ENCODE measurements at places on chromosomes 5 and 9.

GRCh38 chr9:16883586-16883985 is 13.1 kb upstream of the BNC2 start:
- DNase-seq, result no peak
- H3K27ac ChIP-seq, result no peak overlapping the region
- H3K4me1 ChIP-seq, result peaks cover 5% of the 10 kb centered on the region
- H3K27me3 ChIP-seq, result no peaks in the 10 kb centered on the region
- H3K36me3 ChIP-seq, result no peaks in the 10 kb centered on the region
- no peak overlapping the region for H3K4me3 ChIP-seq

- no peak for DNase-seq
- no peaks in the 10 kb centered on the region for H3K36me3 ChIP-seq
- H3K27me3 ChIP-seq, result peaks cover 4% of the 10 kb centered on the region
- no peak overlapping the region for H3K4me3 ChIP-seq
- H3K27ac ChIP-seq, result no peak overlapping the region
- H3K4me1 ChIP-seq, result no peaks in the 10 kb centered on the region
These were observed 350.5 kb downstream of the ADGRV1 start for GRCh38 chr5:90909101-90909503.

GRCh38 chr5:142445266-142445665 is 120.4 kb upstream of the SPRY4 start:
- peaks cover 23% of the 10 kb centered on the region for H3K27me3 ChIP-seq
- no peak overlapping the region for H3K4me3 ChIP-seq
- no peaks in the 10 kb centered on the region for H3K36me3 ChIP-seq

DNA sequence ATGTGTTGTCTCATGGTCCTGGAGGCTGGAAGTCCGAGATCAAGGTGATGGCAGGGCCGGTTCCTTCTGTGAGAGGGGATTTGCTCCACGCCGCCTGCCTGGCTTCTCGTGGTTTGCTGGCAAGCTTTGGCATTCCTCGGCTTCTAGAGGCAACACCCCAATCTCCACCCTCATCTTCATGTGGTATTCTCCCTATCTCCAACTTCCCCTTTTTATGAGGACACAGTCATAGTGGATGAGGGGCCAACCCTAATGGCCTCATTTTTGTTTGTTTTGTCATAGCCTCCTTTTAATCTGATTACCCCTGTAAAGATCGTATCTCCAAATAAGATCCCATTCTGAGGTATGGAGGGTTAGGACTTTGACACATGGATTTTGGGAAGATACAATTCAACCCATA is 41.7 kb upstream of the CLK4 start:
- H3K36me3 ChIP-seq, result no peaks in the 10 kb centered on the region
- H3K4me1 ChIP-seq, result no peaks in the 10 kb centered on the region
- DNase-seq, result no peak
- no peak overlapping the region for H3K27ac ChIP-seq

GRCh38 chr5:158032246-158032645 is 173.3 kb upstream of the CLINT1 start:
- no peak overlapping the region for H3K4me3 ChIP-seq
- peaks cover 6% of the 10 kb centered on the region for H3K27me3 ChIP-seq
- H3K27ac ChIP-seq, result no peak overlapping the region
- H3K4me1 ChIP-seq, result no peaks in the 10 kb centered on the region
- H3K36me3 ChIP-seq, result no peaks in the 10 kb centered on the region

DNA sequence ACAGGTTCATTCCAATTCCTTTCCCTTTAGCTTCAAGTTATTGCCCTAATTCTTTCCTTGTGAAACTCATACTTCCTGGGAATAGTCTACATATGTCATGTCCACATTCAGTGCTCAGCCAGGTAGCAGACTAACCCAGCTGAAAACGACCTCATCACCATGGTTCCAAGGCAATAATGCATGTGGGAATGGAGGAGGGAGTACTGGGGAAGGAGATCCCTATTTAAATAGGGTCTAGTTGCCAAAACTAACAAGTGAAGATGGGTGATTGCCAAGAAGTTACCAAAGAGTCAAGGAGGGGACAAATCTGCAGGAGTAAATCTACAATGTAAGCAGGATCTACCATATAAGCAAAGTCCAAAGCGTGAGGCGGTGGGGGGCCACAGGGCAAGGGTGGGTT is 47.3 kb upstream of the MCTP1 start:
- H3K4me1 ChIP-seq, result no peaks in the 10 kb centered on the region
- DNase-seq, result no peak
- no peak overlapping the region for H3K27ac ChIP-seq
- no peaks in the 10 kb centered on the region for H3K36me3 ChIP-seq
- H3K27me3 ChIP-seq, result no peaks in the 10 kb centered on the region
- H3K4me3 ChIP-seq, result no peak overlapping the region

- no peak for DNase-seq
- H3K36me3 ChIP-seq, result no peaks in the 10 kb centered on the region
- no peak overlapping the region for H3K4me3 ChIP-seq
- H3K27ac ChIP-seq, result no peak overlapping the region
- no peaks in the 10 kb centered on the region for H3K4me1 ChIP-seq
These were observed 146.9 kb upstream of the TLX3 start for GRCh38 chr5:171162165-171162564.

- no peak overlapping the region for H3K27ac ChIP-seq
- H3K36me3 ChIP-seq, result no peaks in the 10 kb centered on the region
- DNase-seq, result no peak
- H3K4me1 ChIP-seq, result no peaks in the 10 kb centered on the region
These were observed 85.9 kb downstream of the CACNA1B start for GRCh38 chr9:137963525-137963924.

DNA sequence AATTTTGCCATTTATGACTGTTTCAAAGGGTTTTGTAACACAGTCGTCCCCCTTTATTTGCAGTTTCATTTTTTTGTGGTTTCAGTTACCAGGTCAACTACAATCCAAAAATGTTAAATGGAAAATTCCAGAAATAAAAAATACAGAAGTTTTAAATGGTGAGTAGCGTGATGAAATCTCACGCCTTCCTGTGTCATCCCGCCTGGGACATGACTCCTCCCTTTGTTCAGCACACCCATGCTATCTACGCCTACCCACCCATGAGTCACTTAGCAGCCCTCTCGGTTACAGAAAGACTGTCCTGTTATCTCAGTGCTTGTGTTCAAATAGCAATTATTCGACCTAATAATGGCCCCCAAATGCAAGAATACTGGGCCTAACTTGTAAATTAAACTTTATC is 765.3 kb upstream of the ADAMTS16 start:
- H3K27me3 ChIP-seq, result no peaks in the 10 kb centered on the region
- H3K4me3 ChIP-seq, result no peak overlapping the region
- H3K4me1 ChIP-seq, result no peaks in the 10 kb centered on the region
- DNase-seq, result no peak
- no peak overlapping the region for H3K27ac ChIP-seq

- no peaks in the 10 kb centered on the region for H3K36me3 ChIP-seq
- no peak for DNase-seq
- no peak overlapping the region for H3K4me3 ChIP-seq
- H3K27ac ChIP-seq, result no peak overlapping the region
- H3K4me1 ChIP-seq, result peaks cover 9% of the 10 kb centered on the region
These were observed 185.1 kb downstream of the FSTL4 start for GRCh38 chr5:133427121-133427777.

- no peaks in the 10 kb centered on the region for H3K27me3 ChIP-seq
- no peaks in the 10 kb centered on the region for H3K36me3 ChIP-seq
- no peak overlapping the region for H3K27ac ChIP-seq
These were observed 367.7 kb upstream of the PRR16 start for GRCh38 chr5:120096413-120096812.

DNA sequence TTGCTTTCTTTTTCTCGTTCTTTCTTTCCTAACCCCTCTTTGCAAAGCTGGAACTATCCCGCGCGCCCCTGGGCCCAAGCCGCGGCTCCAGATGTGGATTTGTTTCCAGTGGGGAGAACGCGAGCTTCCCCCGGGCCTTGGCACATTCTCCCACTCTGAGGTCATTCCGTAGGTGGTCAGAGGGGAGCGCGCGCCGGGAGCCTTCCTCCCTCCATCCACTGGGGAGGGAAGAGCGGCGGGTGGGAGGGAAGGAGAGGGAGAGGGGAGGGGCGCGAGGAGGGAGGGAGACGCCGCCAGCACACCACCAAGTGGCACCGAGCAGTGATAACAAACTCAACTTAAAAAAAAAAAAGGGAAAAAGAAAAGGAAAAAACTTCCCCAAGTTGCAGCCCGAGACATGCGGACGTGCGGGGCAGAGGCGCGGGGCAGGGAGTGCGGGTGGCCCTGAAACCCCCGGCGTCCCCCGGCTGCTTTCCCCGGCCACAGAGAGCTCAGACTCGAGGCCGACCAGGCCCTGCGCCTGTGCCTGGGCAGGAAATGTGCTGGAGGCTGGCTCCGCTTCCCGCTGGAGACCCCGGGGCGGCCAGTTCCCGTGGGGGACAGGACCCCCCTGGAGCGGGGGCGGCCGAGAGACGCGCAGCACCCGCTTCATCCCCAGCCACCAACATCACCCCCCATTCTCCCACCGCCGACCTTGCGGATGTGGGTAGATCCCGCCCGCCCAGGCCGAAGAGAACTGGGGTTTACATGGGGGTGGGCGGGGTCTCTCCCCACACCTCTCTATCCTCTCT is 3.1 kb downstream of the IER5L start:
- peaks cover 32% of the 10 kb centered on the region for H3K4me1 ChIP-seq
- H3K4me3 ChIP-seq, result peak overlapping the region; percentile 82
- H3K27ac ChIP-seq, result peak overlapping the region; percentile 88
- DNase-seq, result peak; percentile 68

GRCh38 chr5:39495227-39495626 is 70.4 kb upstream of the DAB2 start:
- H3K36me3 ChIP-seq, result no peaks in the 10 kb centered on the region
- H3K4me3 ChIP-seq, result no peak overlapping the region
- peaks cover 10% of the 10 kb centered on the region for H3K27me3 ChIP-seq
- no peaks in the 10 kb centered on the region for H3K4me1 ChIP-seq
- no peak overlapping the region for H3K27ac ChIP-seq

GRCh38 chr5:74126294-74126693 is 500.3 kb downstream of the ARHGEF28 start:
- H3K36me3 ChIP-seq, result no peaks in the 10 kb centered on the region
- H3K4me3 ChIP-seq, result no peak overlapping the region
- H3K27ac ChIP-seq, result no peak overlapping the region
- DNase-seq, result no peak

DNA sequence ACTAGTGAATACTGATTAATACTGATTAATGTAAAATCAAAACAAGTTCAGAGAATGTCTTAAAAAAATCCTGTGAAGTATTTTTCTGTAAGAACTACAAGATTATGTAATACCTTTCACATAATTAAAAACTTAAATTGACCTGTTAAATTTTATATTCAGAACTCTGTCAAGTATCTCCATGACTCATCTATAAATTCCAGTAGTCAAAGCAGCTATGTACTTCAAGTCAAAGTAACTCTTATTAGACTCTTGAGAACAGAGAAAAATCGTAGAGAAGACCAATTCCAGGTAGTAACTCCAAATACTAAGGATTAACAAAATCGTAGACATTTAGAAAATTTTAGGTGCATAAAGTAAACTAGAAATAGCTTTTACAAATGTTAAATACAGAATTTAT is 77.1 kb downstream of the HOMER1 start:
- no peaks in the 10 kb centered on the region for H3K4me1 ChIP-seq
- H3K27me3 ChIP-seq, result no peaks in the 10 kb centered on the region
- no peaks in the 10 kb centered on the region for H3K36me3 ChIP-seq
- no peak overlapping the region for H3K27ac ChIP-seq

GRCh38 chr9:120441426-120442307 is 138.3 kb downstream of the CDK5RAP2 start:
- no peak overlapping the region for H3K4me3 ChIP-seq
- no peak for DNase-seq
- no peak overlapping the region for H3K27ac ChIP-seq
- peaks cover 51% of the 10 kb centered on the region for H3K36me3 ChIP-seq
- peaks cover 29% of the 10 kb centered on the region for H3K4me1 ChIP-seq

GRCh38 chr5:20559845-20560244 is 571.8 kb upstream of the CDH18 start:
- H3K27ac ChIP-seq, result no peak overlapping the region
- no peak for DNase-seq
- no peaks in the 10 kb centered on the region for H3K4me1 ChIP-seq
- H3K4me3 ChIP-seq, result no peak overlapping the region
- no peaks in the 10 kb centered on the region for H3K27me3 ChIP-seq

DNA sequence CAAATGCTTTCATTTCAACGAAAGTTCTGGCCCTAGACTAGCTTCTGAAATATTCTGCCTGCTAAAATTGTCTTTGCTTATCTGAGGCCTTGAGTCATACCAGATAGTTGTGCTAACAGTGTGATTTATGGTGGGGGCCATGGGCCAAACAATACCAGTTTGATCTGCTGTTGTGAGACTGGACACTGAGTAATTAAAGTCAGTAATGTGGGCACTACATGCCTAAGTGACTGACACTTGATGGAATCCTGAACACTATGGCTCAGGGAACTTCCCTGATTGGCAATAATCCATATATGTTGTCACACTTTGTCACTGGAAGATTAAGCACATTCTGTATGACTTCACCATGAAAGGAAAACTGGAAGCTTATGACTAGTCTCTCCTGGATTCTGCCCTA is 127.6 kb upstream of the CYLC2 start:
- H3K27ac ChIP-seq, result no peak overlapping the region
- no peaks in the 10 kb centered on the region for H3K4me1 ChIP-seq
- H3K4me3 ChIP-seq, result no peak overlapping the region
- H3K27me3 ChIP-seq, result no peaks in the 10 kb centered on the region
- DNase-seq, result no peak

GRCh38 chr9:84111726-84112125 is 131.1 kb downstream of the RMI1 start:
- peaks cover 16% of the 10 kb centered on the region for H3K4me1 ChIP-seq
- no peak overlapping the region for H3K4me3 ChIP-seq
- H3K36me3 ChIP-seq, result no peaks in the 10 kb centered on the region
- no peak for DNase-seq
- H3K27me3 ChIP-seq, result peaks cover 31% of the 10 kb centered on the region

GRCh38 chr9:70478963-70479641 is 64.6 kb upstream of the KLF9 start:
- no peaks in the 10 kb centered on the region for H3K36me3 ChIP-seq
- no peaks in the 10 kb centered on the region for H3K27me3 ChIP-seq
- DNase-seq, result no peak
- H3K4me3 ChIP-seq, result no peak overlapping the region

DNA sequence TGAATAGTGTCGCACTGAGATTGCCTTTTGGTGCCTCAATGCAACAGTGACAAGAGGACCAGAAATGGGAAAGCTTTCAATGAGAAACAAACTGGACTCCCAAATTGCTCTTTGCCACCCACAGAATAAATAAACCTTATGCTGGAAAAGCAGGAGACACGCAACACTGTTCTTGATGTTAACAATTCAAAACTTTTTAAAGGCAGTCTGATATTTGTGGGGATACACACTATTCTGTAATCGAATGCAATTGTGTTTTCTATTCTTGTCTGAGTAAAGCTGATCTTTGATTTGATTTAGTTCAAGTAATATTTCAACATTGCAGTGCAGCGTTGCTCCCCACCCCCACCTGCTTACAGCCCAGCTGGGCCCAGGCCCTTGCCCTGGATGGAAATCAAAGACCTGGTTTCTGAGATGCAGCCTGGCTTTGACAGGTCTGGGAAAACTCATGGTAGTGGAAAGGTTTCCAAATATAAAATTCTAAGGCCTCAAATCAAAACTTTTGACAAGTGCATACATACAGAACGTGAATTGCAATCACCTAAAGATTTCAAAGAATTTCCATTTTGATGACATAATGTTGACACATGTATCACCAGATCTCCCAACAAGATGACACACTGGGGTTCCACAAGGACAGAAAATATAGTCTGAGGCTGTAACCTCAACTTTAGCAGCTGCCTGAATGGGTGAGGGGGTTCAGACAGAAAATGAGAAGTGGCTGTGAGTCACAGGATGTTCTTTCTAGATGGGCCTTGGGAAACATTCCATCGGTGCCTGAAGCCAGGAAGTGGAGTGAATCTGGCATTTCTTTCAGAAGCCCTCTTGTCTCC is 55.1 kb downstream of the ABCA1 start:
- H3K4me1 ChIP-seq, result no peaks in the 10 kb centered on the region
- peaks cover 4% of the 10 kb centered on the region for H3K27me3 ChIP-seq
- DNase-seq, result no peak
- no peak overlapping the region for H3K4me3 ChIP-seq

- no peaks in the 10 kb centered on the region for H3K27me3 ChIP-seq
- no peak overlapping the region for H3K4me3 ChIP-seq
- DNase-seq, result no peak
These were observed 611.1 kb downstream of the HTR1A start for GRCh38 chr5:63351164-63351563.

Data from activated CD8-positive, alpha-beta T cell treated with anti-CD3 and anti-CD28 coated beads, Interleukin-2, amount 10 ng/mL, durations not matched to agents 7 days and 5 days (primary cell).